ENCODE measurements at places on chromosomes 16 and 17.

GRCh38 chr17:76578376-76578775, 7.3 kb downstream of the ST6GALNAC2 start:
- DNase-seq: no peak

GRCh38 chr16:58031016-58031800, 5.7 kb downstream of the MMP15 start:
- no peak for DNase-seq

GRCh38 chr16:57519796-57520360, 16.5 kb downstream of the CCDC102A start:
- DNase-seq: peak; percentile 80

DNA sequence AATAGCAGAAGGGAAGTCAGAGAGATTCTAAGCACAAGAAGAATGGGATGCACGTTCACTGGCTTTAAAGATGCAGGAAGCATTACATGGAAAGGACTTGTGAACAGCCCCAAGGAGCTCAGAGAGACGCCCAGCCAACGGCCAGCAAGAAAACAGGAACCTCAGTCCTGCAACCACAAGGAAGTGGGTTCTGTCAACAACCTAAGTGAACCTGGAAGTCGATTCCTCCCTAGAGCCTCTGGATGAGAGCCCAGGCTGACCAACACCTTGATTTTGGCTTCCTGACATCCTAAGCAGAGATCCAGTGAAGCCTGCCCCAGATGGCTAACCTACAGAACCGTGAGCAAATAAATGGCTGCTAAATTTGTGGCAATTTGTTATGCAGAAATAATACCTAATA, 24.5 kb downstream of the GPR142 start:
- DNase-seq: no peak

- DNase-seq: no peak
These were observed 62.4 kb upstream of the MTMR4 start for GRCh38 chr17:58576679-58577367.

GRCh38 chr17:49554694-49555494, 20.8 kb upstream of the NXPH3 start:
- no peak for DNase-seq

GRCh38 chr17:42531455-42532354, 4.3 kb upstream of the NAGLU start:
- DNase-seq: peak; percentile 34

- DNase-seq: no peak
These were observed 12.3 kb downstream of the RFFL start for GRCh38 chr17:35051183-35051578.

- DNase-seq: no peak
These were observed 33.3 kb downstream of the PECAM1 start for GRCh38 chr17:64357191-64357981.

GRCh38 chr16:13178318-13178717, 276.9 kb downstream of the SHISA9 start:
- DNase-seq: no peak

- no peak for DNase-seq
These were observed 104.3 kb upstream of the TNRC6C start for GRCh38 chr17:77854083-77854758.

- DNase-seq: no peak
These were observed 21.3 kb downstream of the CYLD start for GRCh38 chr16:50763211-50763610.

- no peak for DNase-seq
These were observed 190.6 kb upstream of the SDK2 start for GRCh38 chr17:73834684-73835343.

DNA sequence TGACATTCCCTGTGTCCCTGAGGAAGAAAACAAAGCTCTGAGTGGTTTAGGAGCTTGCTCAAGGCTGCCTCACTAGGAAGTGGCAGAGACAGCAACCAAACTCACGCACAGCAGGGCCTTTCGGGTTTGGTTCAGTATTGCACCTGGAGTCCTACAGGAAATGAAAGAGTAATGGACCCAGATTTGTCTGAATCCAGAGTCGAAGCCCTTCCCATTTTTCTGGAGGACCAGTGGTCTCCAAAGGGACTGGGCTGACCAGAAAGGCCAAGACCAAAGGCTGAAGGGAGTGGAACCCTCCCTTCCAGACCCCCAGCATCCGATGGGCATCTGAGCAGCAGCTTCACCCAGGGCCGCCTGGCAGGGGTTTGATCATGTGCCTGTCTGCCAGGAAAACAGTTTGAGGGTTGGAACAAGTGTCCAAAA, 85.5 kb upstream of the RPL38 start:
- no peak for DNase-seq

DNA sequence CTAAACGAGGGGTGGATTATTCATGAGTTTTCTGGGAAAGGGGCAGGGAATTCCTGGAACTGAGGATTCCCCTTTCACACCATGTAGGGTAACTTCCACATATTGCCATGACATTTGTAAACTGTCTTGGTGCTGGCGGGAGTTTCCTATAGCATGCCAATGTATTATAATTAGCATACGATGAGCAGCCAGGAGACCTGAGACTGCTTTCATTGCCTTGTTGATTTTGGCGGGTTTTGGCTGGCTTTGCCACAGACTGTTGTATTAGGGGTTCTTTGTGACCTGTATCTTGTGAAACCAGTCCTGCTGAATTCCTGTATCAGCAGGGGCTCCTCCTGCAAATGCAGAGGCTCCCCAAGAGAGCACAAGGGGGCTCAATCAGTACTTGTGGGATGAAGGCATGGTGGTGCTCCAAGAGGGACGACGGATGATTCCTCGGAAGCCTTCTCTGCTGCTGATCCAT, 104.4 kb upstream of the CACNG5 start:
- no peak for DNase-seq

GRCh38 chr17:60252459-60252858, 102.7 kb downstream of the CA4 start:
- no peak for DNase-seq

DNA sequence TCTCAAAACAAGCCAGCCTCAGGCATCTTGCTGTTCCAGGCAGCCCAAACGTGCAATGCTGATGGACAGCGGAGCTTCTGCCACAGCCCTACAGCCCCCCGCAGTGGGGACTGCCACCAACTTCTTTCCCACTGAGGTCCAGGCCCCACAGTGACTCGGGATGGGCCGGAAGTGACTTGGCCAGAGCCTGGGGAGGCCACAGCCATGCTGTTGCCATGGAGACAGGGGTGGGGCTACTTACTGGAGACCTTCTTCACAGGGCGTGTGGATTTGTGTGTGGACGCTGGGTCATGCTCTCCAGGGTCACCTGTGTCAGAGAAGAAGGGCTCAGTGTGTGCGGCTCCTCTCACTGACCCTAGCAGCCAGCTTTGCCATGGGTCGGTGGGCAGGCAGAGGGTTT, 15.0 kb downstream of the TRIM25 start:
- DNase-seq: no peak

GRCh38 chr16:9062301-9062700, 29.1 kb upstream of the HAPSTR1 start:
- no peak for DNase-seq

GRCh38 chr17:58279016-58279711, 1.6 kb downstream of the MPO start:
- DNase-seq: no peak

DNA sequence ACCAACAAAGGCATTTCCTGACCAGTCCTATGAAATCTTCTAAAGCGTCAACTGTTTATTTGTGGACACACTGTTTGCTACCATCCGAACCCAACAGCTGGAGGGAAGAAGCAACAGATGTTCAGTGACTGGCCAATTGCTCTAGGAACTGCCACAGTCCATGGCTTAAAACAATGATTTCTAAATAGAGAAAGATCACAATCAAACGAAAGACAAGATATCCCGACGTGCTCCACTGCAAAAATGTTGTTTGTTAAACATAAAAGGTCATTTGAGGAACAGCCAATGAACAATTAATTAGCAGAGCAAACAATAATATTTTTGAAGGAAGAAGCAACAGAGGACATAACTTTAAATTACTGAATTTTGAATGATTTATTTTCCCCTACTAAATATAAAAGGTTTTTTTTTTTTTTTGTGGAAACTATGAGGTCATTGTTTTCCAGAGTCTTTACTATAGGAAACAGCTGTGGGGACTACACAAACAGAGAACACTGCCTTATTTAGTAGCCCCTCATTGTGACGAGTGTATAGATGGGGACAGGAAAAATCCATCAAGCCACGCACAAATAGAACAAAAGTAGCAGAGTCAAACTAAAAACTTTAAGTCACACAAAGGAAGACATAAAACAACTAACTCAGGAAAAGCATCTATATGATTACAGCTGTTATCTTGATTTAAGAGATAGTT, 17.2 kb downstream of the USP31 start:
- DNase-seq: no peak

- DNase-seq: no peak
These were observed 229.1 kb downstream of the KATNIP start for GRCh38 chr16:27778926-27779570.

GRCh38 chr17:9185688-9186284, 164.5 kb downstream of the NTN1 start:
- no peak for DNase-seq

DNA sequence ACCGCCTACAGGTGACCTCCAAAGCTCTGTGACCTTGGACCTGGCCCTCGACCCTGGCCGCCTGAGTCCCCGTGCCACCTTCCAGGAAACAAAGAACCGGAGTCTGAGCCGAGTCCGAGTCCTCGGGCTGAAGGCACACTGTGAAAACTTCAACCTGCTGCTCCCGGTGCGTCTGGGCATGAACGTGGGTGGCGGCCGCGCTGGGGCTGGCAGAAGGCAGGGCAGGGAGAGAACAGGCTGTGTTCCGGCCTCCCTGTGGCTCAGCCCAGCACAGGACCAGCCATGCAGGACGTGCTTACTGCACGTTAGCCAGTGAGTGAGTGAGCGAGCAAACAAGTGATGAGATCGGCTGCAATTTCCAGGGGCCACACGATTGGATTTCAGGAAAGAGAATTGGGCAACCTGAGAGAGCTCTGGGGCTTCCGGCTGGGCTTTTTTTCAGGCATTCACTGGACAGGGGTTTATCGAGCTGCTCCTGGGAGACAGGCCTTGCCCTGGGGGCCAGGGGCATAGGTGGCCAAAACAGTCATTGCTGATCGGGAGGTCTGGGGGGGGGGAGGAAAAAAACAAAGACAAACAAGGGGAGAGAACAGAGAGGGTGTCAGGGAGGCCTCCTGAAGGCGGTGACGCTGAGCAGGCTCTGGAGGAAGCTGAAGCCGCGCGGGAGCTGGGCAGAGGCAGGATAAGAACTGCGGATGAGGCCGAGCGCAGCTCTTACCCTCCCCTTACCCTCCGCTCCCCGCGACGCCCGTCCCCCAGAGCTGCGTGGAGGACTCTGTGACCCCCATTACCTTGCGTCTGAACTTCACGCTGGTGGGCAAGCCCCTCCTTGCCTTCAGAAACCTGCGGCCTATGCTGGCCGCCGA, 16.9 kb downstream of the ITGAX start:
- DNase-seq: no peak

DNA sequence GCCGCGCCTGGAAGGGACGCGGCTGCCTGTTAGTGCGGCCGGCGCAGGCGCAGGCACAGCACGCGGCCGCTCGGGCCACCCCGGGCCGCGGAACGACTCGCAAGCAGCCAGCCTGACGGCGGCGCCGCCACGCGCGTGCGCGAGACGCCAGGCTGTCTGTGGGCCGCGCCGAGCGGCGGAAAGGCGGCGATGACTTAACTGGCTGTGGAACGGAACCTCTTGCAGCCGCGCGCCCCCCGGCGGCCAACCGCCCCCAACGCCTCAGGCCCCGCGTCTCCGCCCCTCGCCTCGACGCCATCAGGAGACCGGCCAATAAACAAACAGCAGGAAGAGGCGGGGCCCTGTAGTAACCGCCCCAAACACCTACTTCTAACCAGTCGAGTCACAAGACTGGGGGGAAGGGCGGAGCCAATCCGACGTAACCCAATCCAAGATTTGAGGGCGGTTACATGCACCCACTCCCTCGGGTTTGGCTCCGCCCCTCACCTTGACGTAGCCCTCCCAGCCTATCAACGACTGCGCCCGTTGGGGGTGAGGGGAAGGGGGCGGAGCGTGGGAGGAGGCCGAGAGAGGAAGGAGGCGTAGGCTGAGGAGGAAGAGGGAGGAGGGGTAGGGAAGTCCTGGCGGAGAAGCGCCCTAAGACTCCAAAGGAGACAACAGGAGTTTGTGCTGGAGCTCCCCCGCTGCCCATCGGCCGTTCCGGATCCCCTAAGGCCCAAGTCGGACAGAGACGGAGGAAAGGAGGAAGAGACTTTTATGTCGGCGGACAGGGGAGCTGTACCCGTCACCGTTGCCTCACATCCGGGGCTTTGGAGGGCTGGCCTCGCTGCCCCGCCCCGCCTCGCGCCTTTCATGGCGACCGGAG, at the start of gene FBRS:
Gene FBRS (plus strand): TSS at position 566 of the 865 bp plus-strand sequence. CDS start 1,088 bp downstream, outside the sequence.
- DNase-seq: peak; percentile 100

DNA sequence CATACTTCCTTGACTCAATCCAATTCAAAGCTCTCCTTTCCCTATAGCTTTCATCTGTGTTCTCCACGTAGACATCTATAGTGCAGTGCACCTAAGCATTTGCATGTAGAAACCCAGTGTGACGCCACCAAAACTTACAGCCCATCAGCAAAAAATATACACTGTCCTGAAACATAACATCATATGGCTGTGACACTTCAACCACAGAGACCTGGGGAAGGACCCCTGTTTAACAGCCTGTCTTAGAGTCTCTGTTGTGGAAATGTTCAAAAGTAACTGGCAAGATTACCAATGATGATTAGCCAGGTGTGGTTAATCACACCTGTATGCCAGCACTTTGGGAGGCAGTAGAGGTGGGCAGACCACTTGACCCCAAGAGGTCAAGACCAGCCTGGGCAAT, 22.2 kb downstream of the GSPT1 start:
- DNase-seq: no peak

DNA sequence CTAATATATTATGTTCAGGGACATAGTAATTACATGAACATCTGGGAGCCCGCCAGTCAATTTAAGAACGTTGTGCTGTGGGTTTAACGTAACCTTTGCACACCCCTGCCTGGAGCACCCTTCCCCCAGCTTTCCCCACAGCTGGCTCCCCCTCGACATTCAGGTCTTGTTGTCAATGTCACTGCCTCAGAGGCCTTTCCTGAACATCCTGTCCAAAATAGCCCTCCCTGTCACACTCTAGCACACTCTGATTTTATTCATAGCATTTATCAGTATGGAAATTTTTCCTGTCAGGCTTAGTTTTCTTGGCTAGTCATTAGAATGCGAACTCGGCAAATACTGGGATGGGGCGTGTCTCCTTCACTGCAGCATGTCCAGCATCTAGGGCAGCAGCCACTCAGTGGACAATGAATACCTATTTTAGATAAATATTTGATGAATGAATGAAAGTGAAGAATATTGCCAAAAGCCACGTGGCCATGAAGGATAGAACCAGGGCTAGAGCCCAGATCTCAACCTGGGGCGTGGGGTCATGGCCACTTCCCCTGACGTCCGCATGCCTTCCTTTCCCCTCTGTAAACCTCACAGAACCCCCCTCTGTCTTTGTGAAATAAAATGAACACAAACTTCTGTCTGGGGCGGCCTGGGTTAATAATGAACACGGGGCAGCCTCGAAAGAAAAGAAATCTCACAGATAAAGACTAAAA, 10.5 kb downstream of the PIK3R6 start:
- no peak for DNase-seq

GRCh38 chr17:681738-682529, 32.7 kb downstream of the VPS53 start:
- DNase-seq: no peak
